HEK293T (cell line): ENCODE measurements at places on chromosomes 2 and 18.
A peak's percentile ranks its signal among the peaks of the same experiment; 100 is the strongest.

DNA sequence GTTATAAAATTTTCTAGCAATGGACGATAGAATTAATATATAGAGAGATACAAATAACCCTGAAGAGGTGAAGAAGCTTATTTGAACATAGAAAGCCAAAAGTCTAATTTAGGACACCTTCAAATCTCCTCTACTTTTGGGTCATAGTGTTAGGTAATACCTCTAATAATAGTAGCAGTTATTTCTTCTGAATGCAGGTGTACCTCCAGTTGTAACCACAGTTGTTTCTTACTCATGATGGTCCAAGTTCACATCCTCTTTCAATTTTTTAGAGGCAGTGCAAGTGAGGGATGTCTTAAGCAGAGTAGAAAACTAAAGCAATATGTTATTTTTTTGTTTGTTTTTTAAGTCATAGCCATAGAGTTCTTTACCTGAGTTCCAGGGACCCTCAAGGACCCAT is 429.5 kb downstream of the CCDC85A start:
- DNase-seq, result no peak

GRCh38 chr2:29786361-29786760 is 135.0 kb downstream of the ALK start:
- no peak for DNase-seq

DNA sequence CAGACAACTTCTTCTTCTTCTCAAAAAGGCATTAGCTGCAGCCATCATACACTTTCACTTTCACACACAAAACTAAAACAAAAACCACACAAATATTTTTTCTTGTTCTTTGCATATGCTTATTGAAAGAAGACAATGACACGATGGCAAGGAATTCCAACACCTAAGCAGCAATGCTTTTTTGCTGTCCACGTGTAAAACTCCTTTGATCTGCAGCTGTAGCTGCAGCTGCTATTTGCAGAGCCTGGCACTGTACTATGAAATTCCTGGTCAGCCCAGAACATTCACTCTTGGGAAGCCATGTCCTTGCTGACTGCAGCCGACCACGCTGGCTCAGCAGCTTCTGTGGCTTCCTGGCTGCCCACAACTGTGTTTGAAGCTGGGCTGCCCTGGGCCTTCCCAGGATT is 316.2 kb downstream of the CDH2 start:
- DNase-seq, result no peak

DNA sequence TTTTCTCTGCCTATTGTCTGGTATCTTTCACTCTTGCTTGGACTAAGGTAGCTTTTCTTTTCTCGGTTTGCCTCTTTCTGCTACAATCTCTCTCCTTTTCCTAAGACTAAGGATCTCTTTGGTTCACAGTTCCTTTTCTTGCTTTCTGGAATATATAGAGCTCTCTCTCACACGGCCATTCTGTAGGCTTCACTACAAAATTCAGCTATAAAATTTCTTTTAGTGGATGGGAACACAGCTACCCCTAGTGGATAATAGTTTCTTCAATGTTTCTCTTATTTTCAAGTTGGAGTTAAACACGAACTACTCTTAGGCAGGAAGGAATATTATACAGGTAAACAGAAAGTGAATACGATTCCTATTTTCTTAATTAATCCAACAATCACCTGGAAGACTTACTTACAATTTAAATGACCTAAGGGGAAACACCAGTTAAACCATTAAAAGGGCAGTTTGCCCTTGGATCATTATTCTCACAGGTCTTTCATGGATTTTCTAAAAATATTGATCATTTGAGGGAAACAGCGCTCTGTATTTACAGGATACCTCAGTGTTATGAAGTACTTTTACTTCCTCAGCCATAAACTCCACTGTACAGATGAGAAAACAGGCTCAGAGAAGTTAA is 140.5 kb downstream of the LRP2 start:
- peak; percentile 28 for DNase-seq

DNA sequence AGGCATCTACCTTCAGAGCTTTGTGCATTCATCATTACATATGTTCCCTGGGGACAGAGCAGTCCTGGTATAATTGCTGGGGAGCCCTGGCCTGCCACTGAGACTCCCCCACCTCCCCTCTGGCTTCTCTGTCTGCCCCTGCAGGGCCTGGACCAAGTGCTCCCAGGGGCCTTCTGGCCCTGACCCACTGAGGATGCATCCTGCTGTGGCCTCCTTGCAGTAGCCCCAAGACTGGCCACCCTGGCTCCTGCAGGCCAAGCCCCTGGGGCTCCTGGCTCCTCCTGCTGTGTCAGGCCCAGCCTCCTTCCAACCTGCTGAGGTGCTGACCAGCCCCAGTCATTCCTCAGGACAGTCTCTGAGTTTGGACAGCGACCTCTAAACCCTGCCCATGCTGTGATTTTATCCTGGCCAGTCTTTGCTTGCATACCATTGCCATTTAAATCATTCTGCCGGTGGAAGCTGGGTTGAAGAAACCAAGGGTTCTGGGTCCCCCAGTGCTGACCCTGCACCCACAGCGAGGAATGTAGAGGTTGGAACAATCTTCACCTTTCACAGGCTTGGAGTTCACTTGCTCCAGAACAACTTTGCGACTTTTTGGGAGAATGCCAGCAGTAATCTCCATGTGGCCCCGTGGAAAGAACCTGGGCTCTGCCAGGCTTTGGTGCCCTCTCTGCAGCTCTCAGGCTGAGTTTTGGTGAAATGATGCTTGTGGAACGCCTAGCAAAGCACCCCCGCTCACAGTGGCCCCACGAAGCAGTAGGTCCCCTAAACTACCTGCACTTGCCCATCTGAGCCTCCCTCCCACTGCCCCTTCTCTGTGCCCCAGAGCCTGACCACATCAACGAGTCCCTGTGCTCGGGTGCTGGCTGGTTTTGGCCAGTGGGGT is 167.3 kb upstream of the GLI2 start:
- no peak for DNase-seq

DNA sequence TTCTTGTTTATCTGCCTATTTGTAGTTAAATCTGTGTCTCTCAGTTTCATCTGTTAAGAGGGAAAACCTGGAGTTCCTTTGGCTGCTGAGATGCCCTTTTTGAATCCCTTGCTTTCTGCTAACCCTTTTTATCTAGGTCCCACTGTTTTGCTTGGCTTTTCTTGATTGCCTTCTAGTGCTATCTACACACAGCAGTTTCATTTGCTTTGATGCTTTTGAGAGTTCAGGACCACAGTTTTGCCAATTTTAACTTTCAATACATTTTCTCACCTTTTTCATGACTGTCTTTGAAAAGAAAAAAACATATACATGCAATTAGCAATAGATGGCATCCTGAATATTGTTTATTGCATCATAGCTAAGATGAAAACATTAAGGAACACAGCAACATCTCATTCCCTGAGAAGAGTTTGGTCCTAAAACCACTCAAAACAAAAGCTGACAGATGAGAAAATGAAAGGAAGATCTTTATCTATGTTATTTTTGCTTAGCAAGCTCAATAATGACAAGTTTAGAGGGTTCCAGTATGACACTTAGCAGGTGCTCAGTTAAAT is 241.4 kb upstream of the MEX3C start:
- DNase-seq, result no peak

- no peak for DNase-seq
Measured at GRCh38 chr18:38307914-38308313, 742.3 kb upstream of the CELF4 start.

DNA sequence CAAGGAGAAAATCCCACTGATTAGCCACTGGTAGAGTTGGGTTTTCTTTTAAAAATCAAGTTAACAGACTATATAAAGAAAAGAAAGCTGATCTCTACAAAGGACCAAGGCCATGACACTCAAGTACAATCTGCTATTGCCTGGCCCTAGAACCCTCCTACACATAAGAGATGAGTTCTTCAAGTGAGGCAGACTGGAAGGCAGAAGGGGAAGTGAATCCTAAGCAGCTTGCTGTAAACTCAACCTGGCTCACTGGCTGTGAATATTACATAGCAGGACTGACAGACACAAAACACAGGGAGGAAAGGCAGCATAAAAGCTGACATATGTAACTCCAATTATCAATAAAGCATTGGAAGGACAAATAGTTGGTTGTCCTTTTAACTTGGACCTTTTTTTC is 65.4 kb downstream of the TRIP12 start:
- no peak for DNase-seq

GRCh38 chr18:52845036-52845435 is 505.0 kb downstream of the DCC start:
- no peak for DNase-seq

GRCh38 chr18:44180683-44181082 is 500.0 kb upstream of the SETBP1 start:
- no peak for DNase-seq

DNA sequence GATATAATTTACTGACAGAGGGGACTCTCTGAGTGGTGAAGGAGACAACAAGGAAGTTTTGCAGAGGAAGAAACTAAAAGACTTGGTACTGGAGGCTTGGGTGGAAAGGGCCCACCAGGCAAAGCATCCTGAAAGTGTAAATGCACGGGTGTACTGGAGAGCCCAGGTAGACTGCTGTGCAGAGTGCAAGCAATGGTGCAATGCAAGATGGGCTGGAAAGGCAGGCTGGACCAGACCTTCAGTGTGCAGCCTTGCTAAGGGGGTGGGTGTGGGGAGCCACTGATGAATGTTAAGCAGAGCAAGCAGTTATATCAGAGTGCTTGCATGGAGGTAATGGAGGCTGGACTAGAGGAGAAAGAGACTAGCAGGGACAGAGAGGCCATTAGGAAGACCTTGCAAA is 10.7 kb downstream of the C2orf74 start:
- no peak for DNase-seq

GRCh38 chr18:74453016-74453566 is 4.0 kb downstream of the DIPK1C start:
- DNase-seq, result no peak

- no peak for DNase-seq
Measured at GRCh38 chr2:199460101-199460671, 2.4 kb upstream of the SATB2 start.

DNA sequence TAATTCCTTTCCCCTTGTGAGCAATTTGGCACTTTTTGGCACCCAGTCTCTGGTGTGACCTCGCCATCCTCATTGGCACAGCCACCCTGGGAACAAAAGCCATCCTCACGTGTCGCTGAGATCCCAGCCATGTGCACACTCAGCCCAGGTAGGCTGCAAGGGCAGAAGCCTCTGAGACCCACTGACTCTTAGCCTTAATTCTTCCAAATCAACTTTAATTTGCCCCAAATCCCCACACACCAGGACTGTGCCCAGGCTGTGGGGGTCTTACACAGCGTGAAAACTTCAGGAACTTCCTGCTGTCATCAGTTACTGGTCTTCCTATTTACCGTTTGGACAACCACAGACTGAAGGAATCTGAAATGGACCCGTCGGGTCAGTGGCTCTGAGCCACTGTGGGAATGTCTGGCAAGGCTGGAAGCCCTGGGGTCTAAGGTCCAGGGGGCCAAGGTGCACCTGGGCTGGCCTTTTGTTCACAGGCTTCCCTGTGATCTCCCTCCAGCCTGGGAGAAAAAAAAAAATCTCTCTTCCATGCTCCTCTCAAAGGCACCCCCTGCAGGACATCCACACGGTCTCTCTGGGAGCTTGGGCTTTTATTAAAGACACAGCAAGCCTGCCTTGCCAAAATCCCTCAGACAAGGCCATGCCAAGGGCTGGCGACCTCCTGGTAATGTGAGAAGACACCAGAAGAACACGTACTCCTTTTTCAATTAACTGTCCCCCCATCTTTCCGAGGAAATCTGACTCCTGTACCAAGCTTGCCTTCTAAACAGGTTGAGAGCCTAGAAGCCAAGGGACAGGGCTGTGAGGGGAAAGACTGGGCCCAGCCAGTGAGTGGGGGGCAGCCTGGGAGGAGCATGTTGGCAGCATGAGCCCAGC is 42.1 kb upstream of the LAPTM4A start:
- DNase-seq, result peak; percentile 66

- no peak for DNase-seq
Measured at GRCh38 chr18:60898111-60898510, 435.1 kb upstream of the CDH20 start.

DNA sequence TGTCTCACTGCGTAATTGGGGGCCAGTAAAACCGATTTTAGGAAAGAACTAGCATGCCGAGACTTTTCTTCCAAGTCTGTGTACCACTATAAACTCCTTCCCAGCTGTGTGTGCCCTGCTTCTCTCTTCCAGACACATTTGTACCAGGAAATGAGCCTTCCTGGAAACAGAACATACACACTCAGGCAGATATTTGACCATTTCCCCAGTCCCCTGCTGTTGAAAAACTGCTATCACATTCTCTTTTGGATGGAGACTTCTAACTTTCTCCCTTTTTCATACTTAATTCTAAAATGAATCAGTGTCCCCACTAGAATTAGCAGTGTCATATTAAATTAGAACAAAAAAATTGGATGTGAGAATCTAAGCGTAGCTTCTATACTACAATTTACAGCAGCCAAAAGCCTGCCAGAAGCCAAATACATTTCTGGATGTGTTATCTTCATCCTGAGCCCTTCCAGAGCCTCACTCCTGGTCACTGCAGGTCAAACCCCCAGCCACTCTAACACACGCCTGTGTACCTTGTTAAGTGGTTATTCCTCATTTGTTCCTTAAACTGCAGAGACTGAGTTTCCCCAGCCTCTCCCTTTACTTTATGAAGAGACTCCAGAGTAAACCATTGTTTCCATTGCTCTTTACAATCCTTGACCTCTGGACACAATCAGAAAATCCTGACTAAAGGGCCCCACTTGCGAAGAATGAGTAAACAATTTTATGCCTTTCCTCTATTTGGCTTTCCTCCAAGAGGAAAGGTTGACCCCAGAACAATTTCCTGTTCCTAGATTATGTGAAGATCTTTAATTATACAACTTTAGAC is 20.4 kb downstream of the DSG4 start:
- DNase-seq, result no peak

DNA sequence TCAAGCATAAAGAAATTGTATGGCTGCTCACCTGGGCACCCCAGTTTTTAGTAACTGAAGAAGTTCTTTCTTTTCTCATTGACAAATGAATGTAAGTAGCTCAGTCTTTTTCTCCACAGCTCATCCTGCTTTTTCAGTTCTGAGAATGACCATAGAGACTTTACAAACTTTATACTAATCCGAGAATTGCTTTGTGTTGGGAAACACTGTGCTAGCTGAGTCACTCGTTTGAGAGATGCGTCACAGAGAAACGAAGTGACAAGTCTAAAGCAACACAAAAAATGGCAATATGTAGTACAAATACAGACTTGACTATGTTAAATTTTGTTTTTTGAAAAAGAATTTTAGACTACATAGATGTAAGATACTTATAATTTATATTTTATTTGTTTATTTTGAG is 9.0 kb downstream of the LRRTM4 start:
- no peak for DNase-seq

GRCh38 chr2:166230024-166230723 is 102.4 kb upstream of the SCN1A start:
- DNase-seq, result no peak

DNA sequence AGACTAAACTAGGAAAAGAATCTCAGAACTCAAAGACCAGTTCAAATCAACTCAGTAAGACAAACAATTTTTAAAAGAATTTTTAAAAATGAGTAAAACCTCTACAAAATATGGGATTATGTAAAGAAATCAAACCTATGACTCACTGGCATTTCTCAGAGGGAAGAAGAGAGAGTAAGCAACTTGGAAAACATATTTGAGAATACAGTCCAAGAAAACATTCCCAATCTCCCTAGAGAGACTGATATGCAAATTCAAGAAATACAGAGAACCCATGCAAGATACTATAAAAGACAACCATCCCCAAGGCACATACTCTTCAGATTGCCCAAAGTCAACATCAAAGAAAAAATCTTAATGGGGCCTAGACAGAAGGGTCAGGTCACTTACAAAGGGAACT is 162.7 kb downstream of the WDPCP start:
- no peak for DNase-seq

GRCh38 chr18:61637905-61638595 is 254.8 kb downstream of the RNF152 start:
- DNase-seq, result no peak

- no peak for DNase-seq
Measured at GRCh38 chr2:16739778-16740581, 74.3 kb upstream of the CYRIA start.

- DNase-seq, result no peak
Measured at GRCh38 chr2:195575879-195576401, 81.1 kb upstream of the SLC39A10 start.
